ENCODE measurements at places on chromosomes 13 and 19. TPM values are rescaled to one million over a fixed set of nuclear protein-coding genes. Genes with fewer than 3 reads are reported as not detected.

- DNase-seq, result no peak
Measured at GRCh38 chr13:110590577-110590976, 24.8 kb upstream of the NAXD start.

DNA sequence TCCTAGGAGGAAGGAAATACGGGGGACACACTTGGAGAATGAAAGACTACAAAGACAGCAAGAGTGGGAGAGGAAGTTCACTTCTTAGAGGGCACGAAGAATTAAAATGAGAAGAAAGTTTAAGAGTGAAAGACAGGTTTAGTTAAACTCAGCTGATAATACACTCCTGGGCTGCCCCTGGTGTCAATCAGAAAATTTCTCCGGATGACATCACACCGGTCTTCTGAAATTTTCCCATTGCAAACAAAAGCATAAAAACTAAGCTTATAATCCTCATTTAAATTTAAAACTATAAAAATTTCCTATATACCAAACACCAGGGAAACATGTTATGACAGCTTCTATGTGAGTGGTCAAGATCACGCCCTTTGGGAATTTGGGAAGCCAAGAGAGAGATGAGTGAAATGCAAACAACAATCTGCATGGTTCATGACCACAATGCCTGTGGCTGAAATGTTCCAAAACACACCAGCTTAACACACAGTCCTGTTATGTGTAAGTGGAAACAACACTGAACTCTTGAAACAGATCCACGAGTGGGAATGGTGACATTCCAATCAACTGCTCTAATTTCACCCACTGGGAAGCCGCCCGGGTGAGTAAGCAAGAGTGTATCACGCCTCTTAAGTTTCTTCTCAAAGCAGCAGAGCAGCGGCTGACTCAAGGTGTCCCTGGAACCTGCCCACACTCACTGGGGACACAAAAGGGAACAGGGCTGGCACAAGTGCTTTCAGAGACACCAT is 49.0 kb downstream of the BRD4 start:
- peak; percentile 59 for DNase-seq

GRCh38 chr13:71240911-71241310 is 626.1 kb downstream of the DACH1 start:
- no peak for DNase-seq

DNA sequence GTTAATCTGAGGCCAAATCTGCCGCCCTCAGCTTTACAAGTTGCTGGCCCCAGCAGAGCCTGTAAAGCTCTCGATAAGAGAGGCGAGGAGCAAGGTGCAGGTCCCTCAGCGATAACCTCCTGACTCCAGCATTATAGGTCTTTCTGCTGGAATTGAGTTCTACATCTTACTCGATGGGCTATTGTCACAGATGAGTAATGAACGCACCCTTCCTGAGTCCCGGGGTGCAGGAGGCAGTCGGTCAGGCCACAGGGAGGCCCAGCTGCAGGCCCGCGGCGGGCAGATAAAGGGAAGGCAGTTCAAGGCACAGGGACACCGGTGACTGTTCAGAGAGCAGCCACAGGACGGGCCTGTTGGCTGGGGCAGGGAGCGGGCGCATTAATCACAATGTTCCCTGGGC is 157.6 kb upstream of the OBI1 start:
- DNase-seq, result no peak

GRCh38 chr19:10636304-10636972 is 11.1 kb downstream of the SLC44A2 start:
- no peak for DNase-seq

DNA sequence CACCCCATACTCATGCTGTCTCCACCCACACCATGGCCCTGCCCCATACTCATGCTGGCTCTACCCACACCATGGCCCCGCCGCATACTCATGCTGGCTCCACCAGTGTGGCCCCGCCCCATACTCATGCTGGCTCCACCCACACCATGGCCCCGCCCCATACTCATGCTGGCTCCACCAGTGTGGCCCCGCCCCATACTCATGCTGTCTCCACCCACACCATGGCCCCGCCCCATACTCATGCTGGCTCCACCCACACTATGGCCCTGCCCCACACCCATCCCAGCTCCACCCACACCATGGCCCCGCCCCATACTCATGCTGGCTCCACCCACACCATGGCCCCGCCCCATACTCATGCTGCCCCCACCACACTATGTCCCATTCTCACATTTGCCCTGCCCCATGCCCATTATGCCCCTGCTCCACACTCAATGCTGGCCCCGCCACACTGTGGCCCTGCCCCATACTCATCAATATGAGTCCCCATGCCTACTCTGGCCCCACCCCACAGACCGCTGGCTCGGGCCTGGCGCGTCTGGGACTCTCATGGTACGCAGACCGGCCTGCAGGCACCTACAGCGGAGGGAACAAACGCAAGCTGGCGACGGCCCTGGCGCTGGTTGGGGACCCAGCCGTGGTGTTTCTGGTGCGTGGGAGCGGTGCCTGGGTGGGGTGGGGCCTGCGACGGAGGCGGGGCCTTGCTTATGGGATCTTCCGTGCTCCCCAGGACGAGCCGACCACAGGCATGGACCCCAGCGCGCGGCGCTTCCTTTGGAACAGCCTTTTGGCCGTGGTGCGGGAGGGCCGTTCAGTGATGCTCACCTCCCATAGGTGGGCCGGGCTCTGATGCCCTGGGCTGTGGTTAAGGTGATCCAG is 3.7 kb upstream of the ARHGAP45 start:
- DNase-seq, result no peak

DNA sequence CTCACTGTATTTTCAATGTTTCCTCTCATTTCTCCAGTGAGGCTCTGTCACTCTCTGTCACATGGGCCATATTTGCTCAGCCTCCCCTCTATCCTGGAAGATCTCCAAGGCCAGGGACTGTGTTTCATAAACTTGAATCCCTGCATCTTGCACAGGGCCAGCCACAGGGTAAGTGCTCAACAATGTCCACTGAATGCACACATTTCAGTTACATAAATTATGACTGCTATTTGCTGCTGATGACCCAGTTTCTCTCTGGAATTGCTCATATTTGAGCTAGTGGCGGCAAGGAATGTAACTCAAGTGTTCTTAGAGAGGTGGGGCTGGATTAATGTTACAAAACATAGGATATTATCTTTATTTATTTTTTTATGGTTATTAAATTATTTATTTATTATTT is 6.1 kb downstream of the CLC start:
- DNase-seq, result no peak

- no peak for DNase-seq
Measured at GRCh38 chr19:35392742-35393715, 22.2 kb downstream of the GPR42 start.

- DNase-seq, result no peak
Measured at GRCh38 chr19:50580970-50581634, 12.9 kb upstream of the LRRC4B start.

Gene TGFB1
- 3.2 TPM for total RNA-seq

DNA sequence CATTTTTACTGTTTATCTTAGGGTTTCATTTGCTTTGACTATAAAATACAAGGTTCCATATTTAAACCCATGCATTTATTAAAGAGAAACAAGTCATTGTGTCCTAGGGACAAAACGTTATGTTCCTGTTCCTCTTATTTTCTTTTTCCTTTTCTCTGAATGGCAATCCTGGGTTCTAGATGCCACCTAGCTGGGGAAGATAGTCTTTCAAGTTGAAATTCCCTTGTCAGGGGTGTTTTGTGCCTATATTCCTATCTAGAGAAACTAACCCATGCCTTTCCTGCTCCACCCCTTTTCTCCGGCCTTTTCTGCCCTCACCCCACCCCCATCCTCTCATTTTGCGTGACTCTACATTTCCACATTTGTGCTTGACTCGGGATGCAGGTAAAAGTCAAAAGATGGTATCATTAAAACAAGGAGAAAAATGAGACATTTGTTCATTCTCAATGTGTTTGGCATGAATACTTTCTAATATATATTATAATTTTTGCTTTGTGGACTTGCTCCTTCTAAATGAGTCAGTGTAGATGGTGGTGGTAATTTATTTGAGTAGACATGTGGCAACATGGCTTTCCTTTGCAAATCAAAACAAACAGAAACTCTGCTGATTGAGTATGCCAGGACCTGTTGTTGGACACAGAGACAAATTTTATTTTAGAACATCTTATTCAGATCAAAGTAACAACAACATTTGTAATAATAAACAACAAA is 26.8 kb upstream of the STARD13 start:
- DNase-seq, result peak; percentile 37

DNA sequence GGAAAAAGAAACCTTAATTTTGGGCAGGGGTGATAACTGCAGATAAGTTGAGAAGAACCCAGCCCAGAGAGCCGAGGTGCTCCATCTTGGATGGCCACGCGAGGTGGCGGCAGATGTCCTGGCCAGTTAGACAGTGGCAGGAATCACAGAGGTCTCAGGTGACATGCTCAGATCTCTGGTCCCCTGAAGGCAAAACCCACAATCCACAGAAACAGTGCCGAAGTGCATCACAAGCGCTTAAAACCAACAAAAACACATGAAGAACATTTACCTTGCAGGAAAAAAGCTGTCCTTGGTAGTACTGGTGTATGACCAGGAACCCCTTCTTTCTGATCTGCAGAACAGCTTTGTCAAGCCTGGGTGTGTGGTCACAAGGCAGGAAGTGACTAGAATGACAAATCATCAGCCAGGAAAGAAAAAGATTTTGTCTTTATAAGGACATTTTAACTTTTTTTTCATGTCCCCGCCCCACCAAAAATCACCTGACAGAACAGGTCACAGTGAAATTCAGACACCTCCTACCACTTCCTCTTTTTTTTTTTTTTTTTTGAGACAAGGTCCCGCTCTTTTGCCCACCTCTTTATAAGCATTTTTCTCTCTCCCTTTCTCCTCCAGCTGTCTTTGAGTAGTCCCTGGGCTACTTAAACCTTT is at the start of gene LCP1:
LCP1 (minus strand) TSS at position 338 of the 651 bp plus-strand sequence. CDS start 22,515 bp downstream, outside the sequence.
- DNase-seq, result no peak

Gene CXCL17
- not detected for total RNA-seq

GRCh38 chr13:81283062-81283461 is 942.1 kb upstream of the SPRY2 start:
- DNase-seq, result no peak

Gene ZNF570
- 8.1 TPM for total RNA-seq

Gene SHISA2
- total RNA-seq, result not detected

DNA sequence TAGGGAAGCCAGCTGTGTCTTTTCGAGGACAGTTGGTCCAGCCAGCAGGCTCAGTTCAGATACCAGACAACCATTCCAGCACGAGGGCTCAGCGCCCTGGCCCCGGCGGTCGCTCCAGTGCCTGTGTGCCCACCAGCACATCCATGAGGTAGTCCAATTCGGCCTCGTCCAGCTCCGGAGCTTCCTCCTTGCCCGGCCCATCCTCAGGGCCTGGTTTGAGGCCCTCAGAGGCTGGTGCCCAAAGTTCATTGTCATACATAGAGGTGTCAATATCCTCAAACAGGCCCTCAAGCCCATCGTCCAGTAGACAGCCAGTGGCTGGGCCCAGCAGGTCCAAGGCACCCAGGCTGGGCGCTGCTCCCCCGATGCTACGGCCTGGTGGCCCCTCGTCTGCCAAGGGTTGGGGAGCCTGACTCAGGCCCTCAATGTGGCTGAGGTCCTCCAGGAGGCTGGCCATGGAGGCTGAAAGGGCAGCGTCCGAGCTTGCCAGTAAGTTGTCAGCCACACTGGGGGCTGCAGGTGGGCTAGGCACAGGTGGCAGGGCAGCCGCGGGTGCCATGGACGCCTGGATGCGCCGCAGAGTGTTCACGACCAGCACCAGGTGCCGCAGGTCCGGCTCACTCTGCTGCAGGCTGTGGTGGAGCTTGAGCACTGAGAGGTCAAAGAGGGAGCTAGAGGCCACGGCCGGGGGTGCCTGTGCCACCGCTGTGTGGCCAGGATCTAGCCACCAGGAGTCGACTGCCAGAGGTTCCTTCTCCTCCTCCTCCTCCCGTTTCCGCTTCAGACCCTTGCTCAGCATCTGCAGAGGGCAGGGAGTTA is 2.8 kb downstream of the SERTAD1 start:
- no peak for DNase-seq

GRCh38 chr19:54096617-54097106 is 3.9 kb downstream of the OSCAR start:
- peak; percentile 17 for DNase-seq

DNA sequence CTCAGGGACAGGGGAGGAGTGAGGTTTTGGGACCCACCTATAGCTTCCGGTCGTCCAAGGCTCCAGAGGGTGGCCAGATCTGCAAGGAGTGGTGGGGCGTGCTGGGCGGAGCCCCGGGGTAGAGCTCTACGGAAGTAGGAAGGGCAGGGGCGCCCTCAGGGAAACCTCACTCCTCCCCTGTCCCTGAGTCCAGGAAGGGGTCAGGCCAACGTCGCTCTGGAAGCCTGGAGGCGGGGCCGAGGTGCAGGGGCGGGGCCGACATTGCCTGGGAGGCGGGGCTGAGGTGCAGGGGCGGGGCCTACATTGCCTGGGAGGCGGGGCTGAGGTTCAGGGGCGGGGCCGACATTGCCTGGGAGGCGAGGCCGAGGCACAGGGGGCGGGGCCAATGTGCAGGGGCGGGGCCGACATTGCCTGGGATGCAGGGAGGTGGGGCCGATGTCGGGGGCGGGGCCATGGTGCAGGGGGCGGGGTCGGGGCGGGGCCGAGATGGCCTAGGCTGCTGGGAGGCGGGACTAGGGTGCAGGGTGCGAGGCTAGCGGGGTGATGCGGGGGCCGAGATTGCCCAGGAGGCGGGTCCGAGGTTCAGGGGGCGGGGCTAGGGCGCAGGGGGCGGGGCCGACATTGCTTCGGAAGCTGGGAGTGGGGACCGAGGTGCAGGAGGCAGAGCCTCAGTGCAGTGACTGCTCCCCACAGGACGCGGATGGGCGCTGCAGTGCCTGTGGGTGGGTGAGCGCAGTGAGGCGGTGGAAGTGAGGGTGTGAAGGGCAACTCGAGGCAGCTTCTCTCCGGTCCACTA is 4.9 kb upstream of the PALM start:
- peak; percentile 18 for DNase-seq

DNA sequence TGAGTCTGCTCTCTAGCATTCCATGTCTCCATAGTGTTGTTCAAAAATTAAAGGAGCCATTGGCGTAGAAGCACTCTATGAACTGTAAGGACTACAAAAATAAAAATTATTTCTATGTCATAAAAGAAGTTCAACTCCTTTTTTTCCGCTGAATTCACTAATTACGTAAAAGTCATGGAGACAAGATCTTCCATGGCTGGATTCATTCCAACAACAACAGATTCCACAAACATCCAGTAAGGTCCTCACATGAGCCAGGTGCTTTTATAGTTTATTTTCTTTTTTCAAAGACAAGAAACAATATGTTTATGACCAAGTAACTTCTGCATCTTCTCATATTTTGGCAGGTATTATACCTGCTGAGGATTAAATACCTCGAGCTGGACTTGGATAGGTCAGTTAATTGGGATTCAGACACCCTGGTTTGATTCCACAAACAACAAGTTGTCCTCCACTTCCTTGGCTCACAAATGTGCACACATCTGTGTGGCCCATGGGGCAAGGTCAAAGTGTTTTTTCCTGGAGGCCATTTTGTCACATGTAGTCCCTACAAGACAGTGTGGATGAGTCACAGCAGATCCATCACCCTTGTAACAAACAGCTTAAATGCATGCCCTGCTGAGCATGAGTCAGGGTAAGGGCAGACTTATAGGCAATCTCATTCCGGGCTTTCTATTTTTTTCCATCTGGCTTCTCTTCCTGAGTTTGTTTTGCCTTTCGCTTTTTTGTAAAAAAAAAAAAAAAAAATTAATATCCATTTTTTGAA is 475.6 kb downstream of the COG6 start:
- no peak for DNase-seq

GRCh38 chr13:26300140-26300539 is 46.2 kb downstream of the CDK8 start:
- DNase-seq, result peak; percentile 86

All from IMR-90 (cell line).